ENCODE measurements at places on chromosomes 6 and 20.

DNA sequence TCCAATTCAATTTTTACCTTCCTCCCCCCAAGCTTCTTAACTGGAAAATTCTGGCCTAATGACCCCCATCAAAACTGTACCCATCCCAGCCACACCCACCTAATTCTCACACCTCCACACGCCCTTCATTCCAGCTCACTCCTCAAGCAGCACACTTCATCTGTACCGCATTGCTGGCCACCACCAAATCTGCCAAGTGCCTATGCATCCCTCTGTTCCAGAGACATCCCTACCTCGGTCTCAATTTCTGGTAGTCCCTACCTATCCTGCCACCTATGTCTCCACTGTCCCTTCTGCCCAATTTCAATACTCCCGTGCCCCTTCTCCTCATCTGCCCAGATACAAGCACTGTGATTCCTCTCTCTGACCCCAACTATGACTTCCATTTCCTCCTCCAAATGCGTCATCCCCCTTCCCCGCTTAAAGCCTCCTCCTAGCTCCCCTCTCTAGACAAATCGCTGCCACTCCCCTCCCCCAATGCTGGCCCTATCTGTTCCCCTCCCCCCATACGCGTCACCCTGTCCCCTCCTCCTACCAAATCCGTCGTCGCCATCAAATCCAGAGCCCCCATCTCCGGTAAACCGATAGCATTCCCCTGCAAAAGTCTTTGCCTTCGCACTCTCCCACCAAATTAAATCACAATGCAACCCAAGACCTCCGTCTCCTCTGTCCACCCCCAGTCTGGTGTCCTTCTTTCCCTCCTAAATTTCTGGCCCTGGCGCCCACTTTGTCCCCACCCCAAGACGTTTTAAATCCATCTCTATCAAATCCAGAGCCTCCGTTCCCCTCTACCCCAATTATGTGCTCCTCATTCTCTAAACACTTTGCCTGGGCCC is 1.2 kb downstream of the MTCH1 start:
- peaks cover 40% of the 10 kb centered on the region for H3K4me1 ChIP-seq
- H3K27me3 ChIP-seq = no peaks in the 10 kb centered on the region
- no peak overlapping the region for H3K27ac ChIP-seq
- DNase-seq = peak; percentile 48

DNA sequence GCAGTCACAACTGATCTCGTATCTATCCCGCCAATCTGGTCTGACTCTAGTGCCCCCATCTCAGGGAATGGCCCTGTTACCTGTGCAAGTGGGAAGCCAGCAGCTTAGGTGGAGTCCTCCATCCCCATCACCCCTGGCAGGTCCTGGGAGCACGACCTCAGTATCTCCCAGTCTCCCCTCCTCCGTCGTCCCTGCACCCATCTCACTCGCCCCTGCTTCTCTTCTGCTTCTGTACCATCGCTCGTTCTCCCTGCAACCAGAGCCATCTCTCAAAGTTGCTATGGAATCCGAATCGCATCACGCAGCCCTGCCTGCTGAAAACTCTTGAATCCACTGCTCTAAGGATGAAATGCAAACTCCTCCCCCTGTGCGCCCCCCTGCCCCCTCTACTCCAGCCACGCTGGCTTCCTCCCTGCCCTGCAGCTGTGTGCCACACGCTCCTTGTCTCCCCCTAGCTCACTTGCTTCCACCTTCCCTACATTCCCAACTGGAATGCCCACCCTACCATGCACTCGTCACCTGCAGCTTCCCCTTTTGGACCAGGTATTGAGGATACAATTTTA is 64.0 kb upstream of the PTGIS start:
- peaks cover 5% of the 10 kb centered on the region for H3K27me3 ChIP-seq
- no peak for DNase-seq
- no peak overlapping the region for H3K4me3 ChIP-seq
- no peaks in the 10 kb centered on the region for H3K4me1 ChIP-seq
- no peak overlapping the region for H3K27ac ChIP-seq

DNA sequence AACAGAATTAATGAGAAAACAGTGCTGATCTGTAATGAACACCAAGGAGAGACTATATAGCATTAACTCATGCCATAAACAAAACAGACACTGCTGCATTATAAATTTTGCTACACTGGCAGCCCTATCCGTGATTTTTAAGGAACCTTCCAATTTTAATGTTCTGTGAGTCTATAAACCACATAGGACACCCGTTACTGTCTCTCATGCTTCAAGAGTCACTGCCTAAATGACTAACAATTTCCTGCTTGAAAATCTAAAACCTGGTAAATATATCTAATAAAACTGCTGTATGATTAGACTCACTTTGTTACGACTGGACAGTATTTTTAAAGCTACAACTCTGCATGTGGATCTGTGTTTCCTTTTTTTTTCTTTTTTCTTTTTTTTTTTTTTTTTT is 8.7 kb downstream of the CHD6 start:
- H3K27ac ChIP-seq = no peak overlapping the region
- no peak for DNase-seq
- no peaks in the 10 kb centered on the region for H3K27me3 ChIP-seq
- no peak overlapping the region for H3K4me3 ChIP-seq

- peaks cover 27% of the 10 kb centered on the region for H3K27me3 ChIP-seq
- H3K4me1 ChIP-seq = peaks cover 10% of the 10 kb centered on the region
- peak; percentile 29 for DNase-seq
- no peaks in the 10 kb centered on the region for H3K36me3 ChIP-seq
- no peak overlapping the region for H3K27ac ChIP-seq
Measured at GRCh38 chr20:57795342-57795697, 85.5 kb upstream of the PMEPA1 start.

DNA sequence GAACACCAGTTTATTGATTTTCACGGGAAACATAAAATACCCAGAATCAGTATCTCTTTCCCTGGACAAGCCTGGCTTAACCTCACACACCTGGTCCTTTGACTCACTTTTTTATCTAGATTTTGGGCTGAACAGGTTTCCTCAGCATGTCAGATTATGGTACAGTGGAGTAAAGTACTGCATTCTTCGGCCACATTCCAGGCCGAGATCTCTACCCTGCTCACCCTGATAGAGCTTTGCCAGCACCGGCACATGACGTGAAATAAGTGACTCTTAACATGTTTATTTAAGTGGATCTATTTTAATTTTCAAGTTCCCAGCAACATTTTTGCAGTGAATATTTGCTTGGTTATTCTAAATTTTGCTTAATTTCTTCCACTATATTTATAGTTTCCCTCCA is 79.0 kb upstream of the POPDC3 start:
- peaks cover 10% of the 10 kb centered on the region for H3K27me3 ChIP-seq
- DNase-seq = no peak
- no peaks in the 10 kb centered on the region for H3K4me1 ChIP-seq
- no peak overlapping the region for H3K27ac ChIP-seq

DNA sequence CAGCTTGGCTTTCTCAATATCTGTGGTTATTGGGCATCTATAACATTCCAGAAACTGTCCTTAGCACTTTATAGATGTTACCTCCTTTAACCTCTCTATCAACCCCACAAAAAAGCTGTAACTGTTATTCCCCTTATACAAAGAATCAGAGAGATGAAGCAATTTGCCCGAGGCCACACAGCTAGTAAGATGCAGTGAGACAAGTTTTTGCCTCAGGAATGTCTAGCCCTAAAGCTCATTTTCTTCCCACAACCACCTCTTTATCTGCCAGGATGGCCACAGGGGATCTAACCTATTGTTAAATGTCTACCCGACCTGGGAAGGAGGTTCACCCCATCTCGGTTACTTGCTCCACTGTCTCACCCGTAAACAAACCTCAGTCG is 31.9 kb upstream of the TCP11 start:
- DNase-seq = peak; percentile 50
- H3K4me3 ChIP-seq = no peak overlapping the region
- H3K4me1 ChIP-seq = peaks cover 85% of the 10 kb centered on the region
- no peaks in the 10 kb centered on the region for H3K27me3 ChIP-seq
- peak overlapping the region; percentile 79 for H3K27ac ChIP-seq

GRCh38 chr6:21046276-21046675 is 512.0 kb downstream of the CDKAL1 start:
- no peaks in the 10 kb centered on the region for H3K36me3 ChIP-seq
- no peak for DNase-seq
- no peak overlapping the region for H3K4me3 ChIP-seq
- peaks cover 2% of the 10 kb centered on the region for H3K27me3 ChIP-seq
- no peak overlapping the region for H3K27ac ChIP-seq

DNA sequence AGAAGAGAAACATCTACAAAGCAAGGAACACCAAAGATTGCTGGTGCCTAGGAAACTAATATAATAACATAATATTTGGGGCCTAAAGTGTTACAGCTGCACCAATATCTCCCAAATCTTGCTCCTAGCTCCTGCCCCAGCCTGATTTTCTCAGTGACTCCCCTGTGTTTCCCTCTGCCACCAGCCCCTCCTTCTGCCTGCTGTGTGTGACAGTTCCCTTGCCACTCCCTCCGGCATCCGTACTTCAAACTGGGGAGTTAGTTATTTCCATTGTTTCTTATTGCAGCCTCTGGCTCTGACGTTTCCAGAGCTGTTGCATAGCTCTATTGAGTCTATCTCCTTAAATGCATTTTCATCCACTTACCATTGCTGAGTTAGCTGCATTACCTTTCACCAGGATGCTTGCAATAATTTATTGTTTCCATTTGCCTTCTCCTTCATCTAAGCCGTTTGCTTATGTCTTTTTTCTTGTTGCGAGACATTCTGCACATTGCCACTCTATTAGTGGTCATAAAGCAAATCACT is 43.1 kb downstream of the ESR1 start:
- H3K36me3 ChIP-seq = no peaks in the 10 kb centered on the region
- H3K27ac ChIP-seq = no peak overlapping the region
- H3K4me1 ChIP-seq = no peaks in the 10 kb centered on the region
- H3K4me3 ChIP-seq = no peak overlapping the region
- peaks cover 3% of the 10 kb centered on the region for H3K27me3 ChIP-seq

- DNase-seq = no peak
- peaks cover 50% of the 10 kb centered on the region for H3K36me3 ChIP-seq
- H3K27ac ChIP-seq = peak overlapping the region; percentile 81
Measured at GRCh38 chr6:117547688-117548621, 54.4 kb downstream of the GOPC start.

GRCh38 chr6:127547904-127548649 is 28.9 kb upstream of the C6orf58 start:
- H3K4me1 ChIP-seq = peaks cover 13% of the 10 kb centered on the region
- H3K36me3 ChIP-seq = no peaks in the 10 kb centered on the region

DNA sequence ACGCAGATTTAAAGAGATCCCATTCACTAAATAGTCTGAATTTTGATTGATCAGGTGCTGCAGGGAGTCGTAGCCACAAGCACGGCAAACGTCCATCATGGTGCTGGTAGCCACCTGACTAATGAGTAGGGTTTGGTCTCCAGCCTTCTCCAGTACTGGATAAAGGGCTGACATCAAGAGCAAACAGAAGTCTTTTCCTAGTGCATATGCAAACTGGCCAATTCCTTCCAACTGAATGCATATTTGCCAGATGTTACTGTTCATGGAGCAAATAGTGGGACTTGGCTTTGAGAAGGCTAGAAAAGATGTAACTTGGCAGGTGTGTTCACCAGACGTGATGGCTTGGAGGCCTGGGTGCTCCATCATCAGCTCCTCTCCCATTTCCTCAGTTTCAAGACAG is 21.6 kb downstream of the TTI1 start:
- no peak overlapping the region for H3K27ac ChIP-seq
- H3K36me3 ChIP-seq = peaks cover 50% of the 10 kb centered on the region
- no peak for DNase-seq

DNA sequence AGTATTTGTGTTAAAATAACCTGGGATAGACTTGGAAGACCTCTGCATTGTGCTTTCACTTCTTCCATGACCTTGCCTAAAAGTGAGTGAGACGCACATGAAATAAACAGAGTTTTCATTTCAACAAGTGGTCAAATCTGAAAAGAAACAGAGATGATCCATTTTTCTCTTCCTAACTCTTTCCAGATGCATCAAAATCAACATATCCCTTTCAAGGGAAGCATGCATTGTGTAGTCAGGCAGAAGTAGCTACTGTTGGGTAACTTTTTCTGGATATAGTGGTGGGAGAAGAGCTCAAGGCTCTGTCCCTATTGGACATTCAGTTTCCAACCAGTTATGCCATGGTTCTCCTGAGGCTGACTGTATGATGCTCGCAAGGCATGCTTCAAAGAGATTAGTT is 233.0 kb upstream of the JAG1 start:
- no peaks in the 10 kb centered on the region for H3K27me3 ChIP-seq
- H3K36me3 ChIP-seq = no peaks in the 10 kb centered on the region
- DNase-seq = no peak
- H3K27ac ChIP-seq = no peak overlapping the region

- H3K4me1 ChIP-seq = no peaks in the 10 kb centered on the region
- no peak overlapping the region for H3K27ac ChIP-seq
- H3K4me3 ChIP-seq = no peak overlapping the region
- no peaks in the 10 kb centered on the region for H3K36me3 ChIP-seq
- peaks cover 4% of the 10 kb centered on the region for H3K27me3 ChIP-seq
Measured at GRCh38 chr20:60371384-60371783, 413.2 kb downstream of the CDH26 start.

DNA sequence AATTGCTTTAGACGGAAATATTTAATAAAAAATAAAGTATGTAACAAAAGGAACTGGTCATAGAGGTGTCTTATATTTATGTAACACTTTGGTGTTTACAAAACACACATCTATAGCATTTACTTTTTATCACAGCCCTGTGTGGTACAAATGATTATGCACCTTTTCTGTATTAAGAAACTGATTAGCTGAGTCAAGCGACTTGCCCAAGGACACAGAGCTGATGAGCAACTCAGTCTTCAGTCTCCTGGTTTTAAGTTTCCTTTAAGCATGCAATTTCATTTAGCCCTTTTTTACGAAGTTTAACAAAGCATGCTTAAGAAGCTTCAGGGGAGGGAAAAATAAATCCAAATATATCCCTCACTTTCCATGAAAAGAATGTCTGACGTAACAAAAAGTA is 2.5 kb downstream of the DCDC2 start:
- H3K4me3 ChIP-seq = no peak overlapping the region
- no peak for DNase-seq
- H3K27me3 ChIP-seq = peaks cover 17% of the 10 kb centered on the region
- no peak overlapping the region for H3K27ac ChIP-seq
- peaks cover 11% of the 10 kb centered on the region for H3K4me1 ChIP-seq
- H3K36me3 ChIP-seq = no peaks in the 10 kb centered on the region

GRCh38 chr6:1201547-1202200 is 110.2 kb upstream of the FOXQ1 start:
- H3K27ac ChIP-seq = peak overlapping the region; percentile 97
- no peaks in the 10 kb centered on the region for H3K36me3 ChIP-seq
- peaks cover 2% of the 10 kb centered on the region for H3K27me3 ChIP-seq
- peaks cover 44% of the 10 kb centered on the region for H3K4me1 ChIP-seq
- DNase-seq = no peak

- no peaks in the 10 kb centered on the region for H3K27me3 ChIP-seq
- peaks cover 36% of the 10 kb centered on the region for H3K4me1 ChIP-seq
- H3K4me3 ChIP-seq = no peak overlapping the region
- H3K36me3 ChIP-seq = no peaks in the 10 kb centered on the region
Measured at GRCh38 chr20:4949833-4950178, 51.5 kb downstream of the SLC23A2 start.

All from HFFc6 (cell line).